Iris pigment epithelial cell (primary cell): ENCODE measurements at places on chromosomes 1 and 21.

- DNase-seq = no peak
Measured at GRCh38 chr1:17887661-17888371, 132.7 kb downstream of the ACTL8 start.

DNA sequence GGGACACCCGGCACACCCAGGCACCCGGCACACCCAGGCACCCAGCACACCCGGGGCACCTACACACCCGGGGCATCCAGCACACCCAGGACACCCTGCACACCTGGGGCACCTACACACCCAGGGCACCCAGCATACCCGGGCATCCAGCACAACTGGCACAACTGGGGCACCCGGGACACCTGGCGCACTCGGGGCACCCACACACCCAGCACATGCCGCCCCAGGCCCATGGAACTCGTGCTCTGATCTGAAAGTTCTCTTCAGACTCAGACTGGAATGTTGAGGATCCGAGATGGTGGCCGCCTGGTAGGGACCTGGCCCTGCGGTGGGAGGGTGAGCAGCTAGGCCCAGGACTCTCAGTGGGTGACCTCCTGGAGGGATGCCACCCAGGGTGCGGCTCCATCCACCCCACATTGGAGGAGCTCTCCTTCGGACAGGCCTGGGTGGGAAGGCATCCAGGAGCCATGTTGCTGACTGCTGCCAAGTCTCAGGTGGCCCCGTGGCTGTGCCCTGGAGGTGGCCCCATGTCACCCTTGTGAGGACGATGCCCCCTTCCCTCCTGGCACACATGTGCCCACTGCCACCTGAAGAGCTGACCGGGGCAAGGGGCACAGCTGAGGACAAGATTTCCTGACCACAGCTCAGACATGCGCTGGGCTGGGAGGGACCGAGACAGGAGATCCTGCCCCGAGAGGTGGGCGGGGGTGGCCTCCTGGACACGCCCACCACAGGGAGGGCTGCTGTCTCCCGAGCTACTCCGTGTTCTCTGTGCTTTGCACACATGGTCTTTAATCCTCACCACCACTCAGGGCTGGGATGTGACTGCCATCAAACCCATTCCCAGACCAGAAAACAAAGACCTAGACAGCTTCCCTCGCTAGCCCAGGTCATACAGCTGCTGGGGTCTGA is 37.0 kb downstream of the UBE2G2 start:
- DNase-seq = no peak

DNA sequence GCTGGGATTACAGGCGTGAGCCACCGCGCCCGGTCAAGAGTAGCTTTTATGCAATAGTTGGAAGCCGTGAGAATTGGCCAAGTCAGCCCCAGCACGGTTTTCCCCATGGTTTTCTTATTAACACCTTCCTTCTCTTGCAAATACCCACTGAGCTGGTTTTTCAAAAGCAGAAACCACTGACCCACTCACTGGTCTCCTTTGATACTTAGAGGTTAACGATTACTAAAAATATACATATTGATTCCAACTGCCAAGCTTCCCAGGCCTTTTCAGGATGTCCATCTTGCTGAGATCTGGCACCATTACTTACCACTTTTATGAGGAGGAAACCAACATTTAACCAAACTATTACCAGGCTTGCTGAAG is 25.9 kb upstream of the TARDBP start:
- no peak for DNase-seq

GRCh38 chr1:14598007-14598497 is 433 bp upstream of the KAZN start:
- DNase-seq = no peak

DNA sequence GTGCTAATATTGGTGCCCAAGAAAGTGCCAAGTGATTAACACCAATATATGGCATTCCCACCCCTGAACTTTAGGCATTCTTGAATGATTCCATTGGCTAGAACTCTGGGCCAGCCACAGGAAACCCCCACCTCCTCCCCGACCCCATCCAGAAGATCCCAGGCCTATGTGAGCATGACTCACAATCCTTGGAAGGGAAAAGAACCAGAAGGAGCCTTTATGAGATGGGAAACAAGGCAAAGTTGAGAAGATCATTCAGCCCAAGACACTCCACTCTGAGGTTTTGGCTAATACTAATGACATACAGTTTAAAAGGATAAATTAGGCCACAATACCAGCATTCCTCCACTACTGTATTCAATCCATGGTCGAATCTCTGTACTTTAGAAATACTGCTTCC is 21.8 kb downstream of the ELK4 start:
- peak; percentile 57 for DNase-seq

- no peak for DNase-seq
Measured at GRCh38 chr21:39057121-39057520, 126.1 kb downstream of the PSMG1 start.

DNA sequence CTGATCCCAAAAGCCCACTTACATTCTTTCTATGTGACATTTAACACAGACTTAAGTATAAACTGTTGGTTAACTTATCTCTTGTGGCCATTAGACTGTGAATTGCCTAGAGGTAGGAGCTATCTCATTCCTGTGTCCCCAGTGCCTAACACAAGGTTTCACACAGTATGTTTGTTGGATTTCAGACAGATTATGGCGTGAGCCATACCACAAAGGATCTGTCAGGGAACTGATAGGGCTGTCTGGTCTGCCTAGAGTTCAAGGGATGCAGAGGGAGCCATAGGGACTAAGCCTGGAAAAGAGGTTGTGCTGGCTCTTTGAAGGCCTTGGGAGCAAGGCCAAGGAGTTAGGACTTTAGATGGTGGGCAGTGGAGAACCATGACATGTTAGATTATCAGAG is 40.0 kb downstream of the MEF2D start:
- DNase-seq = no peak

- DNase-seq = no peak
Measured at GRCh38 chr1:189021577-189021976, 1456.1 kb downstream of the BRINP3 start.

DNA sequence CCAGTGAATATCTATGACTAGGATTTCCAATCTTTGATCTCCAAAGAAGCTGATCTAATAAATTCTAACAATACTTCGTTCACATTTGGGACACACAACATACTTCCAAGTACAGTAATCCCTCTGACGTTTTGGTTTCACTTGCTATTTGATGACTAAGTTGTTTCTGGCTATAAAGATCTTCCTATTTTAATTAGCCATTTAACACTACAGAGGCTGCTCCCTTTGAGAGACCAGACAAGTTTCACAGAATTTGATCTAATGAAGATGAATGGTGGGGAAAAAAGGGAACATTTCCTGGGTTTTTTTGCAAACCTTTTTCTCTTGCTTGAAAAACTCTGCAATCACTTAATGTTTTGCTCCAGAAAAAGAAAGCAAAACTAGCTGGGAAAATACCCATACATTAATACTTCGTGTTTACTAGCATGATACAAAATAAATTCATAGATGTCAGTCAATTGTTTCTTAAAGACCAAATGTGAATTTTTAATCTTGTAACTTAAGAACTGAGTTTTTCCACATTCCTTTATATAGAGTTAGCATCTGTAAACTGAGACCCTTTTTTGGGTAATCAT is 28.0 kb upstream of the GLIS1 start:
- peak; percentile 84 for DNase-seq

- no peak for DNase-seq
Measured at GRCh38 chr1:49971088-49971487, 52.7 kb downstream of the AGBL4 start.

- DNase-seq = peak; percentile 67
Measured at GRCh38 chr1:226677027-226678020, 61.8 kb downstream of the ITPKB start.

DNA sequence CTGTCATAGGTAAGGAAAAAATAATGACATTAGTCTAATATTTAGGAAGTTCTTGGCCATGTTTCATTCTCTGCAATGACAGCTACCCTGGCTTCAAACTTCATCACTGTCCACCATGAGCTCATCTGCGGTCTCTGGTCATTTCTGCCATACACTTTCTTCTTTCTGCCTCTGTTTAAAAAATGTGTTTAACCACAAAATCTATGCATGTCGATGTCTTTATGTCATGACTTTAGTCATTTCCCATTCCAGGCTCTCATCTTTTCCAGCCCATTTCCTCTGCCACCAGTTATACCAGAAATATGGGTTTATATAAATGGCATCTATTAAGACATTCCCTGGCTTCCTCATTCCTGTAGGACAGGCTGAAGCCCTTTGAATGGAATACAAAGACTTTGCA is 68.5 kb upstream of the DUSP10 start:
- DNase-seq = peak; percentile 76

- DNase-seq = peak; percentile 52
Measured at GRCh38 chr1:41681331-41682098, 197.0 kb upstream of the EDN2 start.

DNA sequence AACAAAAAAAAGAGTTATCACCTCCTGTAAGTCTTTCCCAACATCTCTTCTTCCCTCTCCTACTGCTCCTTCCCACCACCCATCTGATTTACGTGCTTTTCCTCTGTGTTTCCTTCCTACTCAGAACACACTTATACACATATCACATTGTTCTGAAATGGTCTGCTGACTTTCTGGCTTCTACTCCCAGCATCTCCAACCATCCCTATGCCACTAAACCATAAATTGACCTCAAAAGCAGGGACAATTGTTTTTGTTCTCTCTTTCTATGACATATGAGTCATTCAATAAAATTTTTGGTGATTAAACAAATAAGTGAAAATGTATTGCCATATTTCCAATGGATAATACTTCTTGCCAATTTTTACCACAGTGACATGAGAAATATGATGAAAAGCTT is 8.2 kb downstream of the GOLPH3L start:
- DNase-seq = no peak

DNA sequence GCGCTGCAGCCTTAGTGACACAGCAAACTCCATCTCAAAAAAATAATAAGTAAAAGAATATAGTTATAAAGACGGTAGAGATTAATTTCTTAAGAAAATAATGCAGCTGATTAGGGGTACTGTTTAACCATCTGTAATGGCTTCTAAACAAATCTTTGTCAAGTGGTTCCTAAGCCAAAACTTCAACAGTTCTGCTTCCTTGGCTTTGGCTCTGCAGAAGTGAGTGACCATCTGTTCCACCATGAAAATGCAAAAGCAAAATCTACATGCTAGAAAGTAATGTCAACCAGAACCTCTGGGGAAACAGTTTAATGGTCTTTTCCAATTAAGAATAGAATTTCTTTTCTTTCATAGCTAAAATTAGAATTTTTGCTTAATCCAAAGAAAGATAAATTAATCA is 8.3 kb upstream of the SH2D5 start:
- no peak for DNase-seq
